Activated naive CD4-positive, alpha-beta T cell treated with anti-CD3 and anti-CD28 coated beads, Interleukin-2, amount 50 U/mL, for 72 hours (primary cell): ENCODE measurements at places on chromosomes 1 and 21. TPM values are rescaled to one million over a fixed set of nuclear protein-coding genes. Genes with fewer than 3 reads are reported as not detected.

DNA sequence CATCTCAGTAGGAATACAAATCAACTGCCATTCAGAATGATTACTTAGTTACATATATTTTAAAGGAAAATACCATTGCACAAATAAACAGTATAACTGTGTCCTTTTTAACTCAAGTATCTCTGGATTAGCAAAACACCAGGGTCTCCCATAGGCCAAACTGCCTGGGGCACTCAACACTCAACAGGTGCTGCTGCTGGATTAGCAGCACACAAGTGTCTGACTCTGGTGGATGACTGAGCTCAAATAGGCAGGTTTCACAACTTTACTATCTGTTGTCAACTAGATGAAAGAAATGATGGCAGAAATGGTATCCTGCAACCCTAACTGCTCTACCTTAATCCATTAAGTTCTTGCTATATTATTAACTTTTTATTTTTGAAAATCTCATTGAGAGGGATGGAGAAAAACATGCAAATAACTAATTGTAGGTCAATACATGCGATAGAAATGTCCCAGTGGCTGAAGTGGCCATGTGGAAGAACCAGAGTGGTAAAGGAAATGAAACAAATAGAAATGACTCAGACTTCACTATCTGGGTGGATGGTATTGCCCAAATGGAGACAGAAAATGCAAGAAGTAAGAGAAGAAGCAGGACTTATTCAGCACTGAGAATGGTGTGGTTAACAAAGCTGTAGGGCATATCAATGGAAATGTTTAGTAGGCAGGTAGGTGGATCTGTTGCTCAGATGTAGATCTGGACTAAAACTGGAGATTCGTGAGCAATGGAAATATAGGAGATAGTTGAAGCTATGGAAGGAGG, 90.8 kb upstream of the CCDC190 start:
- DNase-seq = no peak

GRCh38 chr1:14653461-14653960, 55.0 kb downstream of the KAZN start:
- no peak for DNase-seq

DNA sequence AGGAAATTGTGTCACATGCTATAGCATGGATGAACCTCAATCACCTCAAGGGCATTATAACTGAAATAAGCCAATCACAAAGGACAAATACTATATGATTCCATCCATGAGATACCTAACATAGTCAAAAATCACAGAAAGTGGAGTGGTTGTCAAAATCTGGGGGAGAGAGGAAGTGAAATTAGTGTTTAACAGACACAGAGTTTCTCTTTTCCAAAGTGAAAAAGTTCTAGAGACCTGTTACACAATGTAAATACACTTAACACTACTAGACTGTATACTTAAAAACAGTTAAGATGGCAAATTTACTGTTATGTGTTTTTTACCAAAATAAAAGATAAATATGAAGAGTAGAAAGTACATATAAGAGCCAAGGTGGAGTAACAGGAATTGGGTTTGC, 31.8 kb downstream of the ZNF644 start:
- no peak for DNase-seq

DNA sequence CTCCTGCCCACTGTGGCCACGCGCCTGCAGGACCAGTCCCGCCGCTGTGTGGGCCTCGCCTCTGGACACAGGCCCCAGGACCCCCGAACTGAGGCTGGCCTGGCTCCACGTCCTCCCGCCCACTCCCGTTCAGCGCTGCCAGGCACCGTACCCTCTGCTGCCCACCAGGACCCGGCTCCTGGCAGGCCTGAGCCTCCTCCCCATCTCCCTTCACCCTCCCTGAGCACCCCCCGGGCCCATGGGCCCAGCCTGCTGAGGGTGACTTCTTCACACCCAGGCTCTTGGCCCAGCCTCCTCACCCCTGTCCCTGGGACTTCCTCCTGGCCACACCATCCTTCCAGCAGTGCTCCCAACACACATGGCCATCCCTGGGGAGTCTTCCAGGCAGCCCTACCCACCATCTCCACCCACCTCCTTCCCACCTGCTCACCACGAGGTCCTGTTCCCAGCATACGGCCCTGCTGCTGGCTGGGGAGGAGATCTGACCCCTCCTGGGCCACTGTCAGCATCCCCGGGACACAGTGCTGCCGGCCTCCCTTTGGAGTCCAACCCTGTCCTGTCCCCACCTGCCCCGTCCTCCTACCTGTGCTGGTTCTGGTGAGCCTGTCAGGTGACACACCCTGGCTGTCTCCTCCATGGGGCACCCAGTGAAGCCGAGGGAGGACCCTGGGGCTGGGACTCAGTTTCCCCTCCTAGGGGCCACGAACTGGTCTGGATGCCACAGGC, 53.7 kb downstream of the SLX9 start:
- no peak for DNase-seq

DNA sequence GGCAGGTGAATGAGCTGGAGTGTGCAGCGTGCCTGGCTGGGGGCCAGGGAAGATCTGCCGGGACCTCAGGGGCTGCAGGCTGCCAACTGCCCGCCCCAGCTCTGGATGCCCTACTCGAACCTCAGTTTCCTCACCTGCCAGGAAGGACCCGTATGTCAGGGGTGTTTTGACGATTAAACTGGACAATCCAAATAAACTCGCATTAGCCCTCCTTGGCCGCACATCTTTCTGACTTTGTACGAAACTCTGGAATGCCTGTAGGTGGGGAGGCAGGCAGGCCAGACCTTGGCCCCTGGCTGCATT, 8.3 kb upstream of the ZNF669 start:
- DNase-seq = no peak

GRCh38 chr1:207274882-207275281, 46.6 kb upstream of the CD55 start:
- no peak for DNase-seq

GRCh38 chr1:179702946-179703539, 40.0 kb upstream of the FAM163A start:
- no peak for DNase-seq

- no peak for DNase-seq
Observed at GRCh38 chr1:221117548-221117951, 238.3 kb downstream of the HLX start.

DNA sequence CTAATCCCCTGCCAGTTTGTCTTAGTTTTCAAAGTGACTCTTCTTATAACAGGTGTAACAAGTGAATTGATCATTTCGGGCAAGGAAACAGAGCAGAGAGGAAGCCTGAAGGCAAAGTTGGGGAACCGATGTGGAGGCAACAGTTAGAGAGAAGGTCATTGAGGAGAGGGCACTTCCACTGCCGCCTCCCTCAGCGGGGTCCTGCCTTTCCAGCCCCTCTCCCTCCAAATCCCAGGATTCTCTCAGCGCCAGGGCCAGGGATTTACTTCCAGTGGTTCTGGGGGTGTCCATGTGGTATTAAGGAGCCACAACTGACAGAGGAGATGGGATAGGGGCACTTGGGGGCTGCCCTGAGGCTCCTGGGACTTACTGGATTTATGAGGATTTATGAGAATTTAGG, 39.7 kb upstream of the PDE9A start:
- DNase-seq = no peak

- DNase-seq = no peak
Observed at GRCh38 chr1:68542586-68542985, 45.7 kb upstream of the DEPDC1 start.

GRCh38 chr1:111887385-111887784, 102.1 kb downstream of the KCND3 start:
- DNase-seq = no peak

DNA sequence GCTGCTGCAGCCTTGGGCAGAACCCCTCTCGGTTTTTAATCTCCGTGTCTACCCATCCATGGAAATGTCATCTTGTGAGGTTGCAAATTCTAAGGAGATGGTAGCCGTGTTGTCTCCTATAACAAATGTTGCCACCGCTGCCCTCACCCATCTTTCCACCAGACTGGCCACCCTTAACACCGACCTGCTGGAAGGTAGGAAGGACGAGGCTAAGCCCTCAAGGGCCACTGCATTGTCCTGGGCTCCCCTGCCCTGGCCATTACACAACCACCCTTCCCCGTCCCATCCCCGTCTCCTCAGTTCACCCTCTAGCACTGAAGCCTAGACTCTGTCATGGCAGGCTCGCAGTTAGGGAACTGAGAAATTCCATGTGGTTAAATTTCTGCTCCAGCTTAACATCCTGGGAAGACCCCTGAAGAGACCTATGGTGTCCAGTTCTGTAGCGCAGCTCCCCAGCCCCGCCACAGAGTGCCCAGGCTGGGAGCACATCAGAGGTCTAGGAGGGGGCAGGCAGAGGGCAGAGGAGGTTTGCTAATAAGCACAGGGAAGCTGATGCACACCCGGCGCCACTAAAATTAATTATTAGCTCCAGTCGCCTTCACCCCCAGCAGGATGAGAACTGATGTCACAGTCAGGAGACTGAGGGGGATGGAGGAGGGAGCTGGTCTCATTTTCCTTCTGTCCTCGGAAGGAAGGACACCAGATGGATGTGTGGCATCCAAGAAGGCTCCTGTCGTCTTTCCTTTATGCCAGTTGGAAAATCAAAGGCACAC, 38.3 kb downstream of the STUM start:
- DNase-seq = no peak

GRCh38 chr1:166978821-166979220, 3.5 kb upstream of the ILDR2 start:
- DNase-seq = no peak

DNA sequence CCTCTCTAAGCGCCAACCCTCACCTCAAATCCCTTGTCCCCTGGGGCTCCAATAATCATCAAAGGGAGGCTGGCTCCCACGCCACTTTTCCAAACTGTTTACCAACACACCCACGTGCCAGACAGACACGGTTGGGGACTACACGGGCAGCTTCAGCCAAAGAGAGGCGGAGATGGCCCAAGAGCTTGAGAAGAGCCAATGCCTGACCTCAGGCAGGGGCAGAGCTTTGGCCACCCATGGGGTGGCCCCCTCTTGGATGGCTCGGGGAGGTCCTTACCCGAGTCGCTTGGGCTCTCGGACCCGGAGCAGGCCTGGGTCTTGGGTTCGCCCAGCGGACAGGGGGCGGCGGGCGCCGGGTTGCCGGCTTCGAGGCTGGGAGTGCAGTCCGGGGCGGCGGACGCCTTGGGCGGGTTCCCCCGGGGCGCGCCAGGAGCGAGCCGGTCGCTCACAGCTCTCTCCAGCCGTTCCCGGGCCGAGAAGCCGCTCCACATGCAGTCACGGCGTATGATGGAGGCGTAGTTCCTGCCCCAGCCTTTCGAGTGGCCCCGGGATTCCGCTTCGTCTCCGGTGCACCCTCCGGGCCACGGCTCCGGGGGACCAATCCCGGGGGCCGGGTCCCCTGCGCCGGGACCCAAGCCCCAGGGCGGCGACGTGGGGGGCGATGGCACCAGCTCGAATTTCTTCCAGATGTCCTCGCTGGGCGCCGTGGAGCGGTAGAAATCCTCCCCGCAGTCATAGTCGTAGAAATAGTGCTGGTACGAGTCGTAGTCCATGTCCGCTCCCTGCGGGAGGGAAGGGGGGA, 854 bp downstream of the MYCL start:
- peak; percentile 29 for DNase-seq

DNA sequence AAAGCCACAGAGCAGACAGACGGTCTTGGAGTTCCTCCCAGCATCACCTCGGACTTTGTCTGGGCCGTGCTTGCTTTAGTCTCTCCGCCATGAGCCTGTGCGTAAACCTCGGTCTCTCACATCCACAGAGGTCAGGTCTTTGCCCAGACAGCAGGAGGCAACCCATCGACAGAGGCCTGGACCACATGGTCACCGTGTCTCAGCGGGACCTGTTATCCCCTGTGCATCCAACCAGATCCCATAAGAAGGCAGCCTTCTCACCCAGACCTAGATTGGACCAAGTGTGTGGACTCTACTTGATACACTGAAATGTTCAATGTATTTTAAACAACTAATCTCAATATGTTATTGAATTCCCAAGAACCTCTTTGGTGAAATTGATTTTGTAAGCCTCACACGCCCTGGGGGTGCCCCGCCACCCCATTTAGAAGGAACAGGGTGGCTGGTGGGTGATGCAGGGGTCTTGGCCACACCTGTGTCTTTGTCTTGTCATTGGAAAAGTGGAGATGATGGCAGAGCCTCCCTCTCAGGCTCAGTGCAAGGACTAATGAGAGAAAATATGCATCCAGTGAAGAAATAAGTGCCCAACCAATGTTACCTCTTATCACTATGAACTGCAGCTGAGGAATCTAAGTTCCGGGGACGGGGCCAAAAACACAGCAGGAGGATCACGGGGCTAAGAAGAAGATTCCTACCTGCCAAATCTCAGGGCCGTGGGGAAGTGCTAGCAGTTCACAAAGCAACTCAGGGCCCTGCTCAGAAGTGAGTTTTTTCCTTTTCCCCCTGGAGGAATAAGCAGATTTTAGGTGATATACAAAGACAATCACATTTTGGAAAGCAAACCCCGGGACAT, 101.6 kb upstream of the BACE2 start:
- no peak for DNase-seq

DNA sequence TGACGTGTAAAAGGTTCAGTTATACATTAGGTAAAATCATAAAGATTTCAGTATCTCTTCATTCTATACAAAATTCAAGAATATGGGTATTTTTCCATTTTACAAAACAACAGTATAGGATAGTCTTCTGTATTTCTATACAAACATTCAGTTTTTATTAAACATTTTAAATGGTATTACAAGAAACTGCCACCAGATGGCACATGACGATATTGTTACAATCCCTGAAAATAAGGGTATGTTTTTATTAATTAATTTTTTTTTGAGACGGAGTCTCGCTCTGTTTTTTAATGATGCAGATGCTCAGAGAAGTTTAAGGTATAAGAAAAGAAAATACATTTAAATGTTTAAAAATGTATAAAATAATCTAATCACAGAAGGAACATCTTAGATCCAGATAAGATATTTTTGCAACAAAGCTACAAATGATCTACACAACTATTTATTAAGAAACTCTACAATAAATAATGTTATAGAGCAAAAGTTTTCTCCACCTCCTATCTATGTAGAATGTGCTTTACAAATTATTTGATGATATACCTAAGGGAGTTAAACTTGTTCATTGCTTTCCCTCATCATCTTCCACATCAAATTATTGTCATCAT, 23.5 kb upstream of the RSBN1 start:
- DNase-seq = no peak

DNA sequence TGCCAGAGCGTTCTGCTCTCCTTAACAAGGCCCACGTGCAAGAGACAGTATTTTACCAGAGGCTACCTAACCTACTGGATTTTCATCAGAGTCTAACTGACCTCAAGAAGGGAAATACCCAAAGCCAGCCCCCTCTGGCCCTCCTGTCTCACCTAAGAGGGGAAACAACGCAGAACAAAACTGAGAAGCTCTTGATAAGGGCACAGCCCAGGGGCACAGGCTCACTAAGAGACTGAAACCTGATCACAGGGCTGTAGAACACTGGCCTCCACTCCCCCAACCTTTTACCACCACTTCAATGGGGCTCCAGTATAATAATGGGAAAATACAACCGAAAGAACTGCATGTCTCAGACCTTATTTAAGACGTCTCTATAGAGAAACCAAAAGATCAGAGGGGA, 449.5 kb upstream of the CAMK1G start:
- no peak for DNase-seq

MYOG gene
- total RNA-seq = not detected

PHTF1 gene
- 24.5 TPM for total RNA-seq

DMBX1 gene
- 0.54 TPM for total RNA-seq

POGZ gene
- 104 TPM for total RNA-seq

KIAA1614 gene
- total RNA-seq = 0.05 TPM

ZBTB48 gene
- total RNA-seq = 22.8 TPM

POU3F1 gene
- total RNA-seq = not detected

CNR2 gene
- 0.05 TPM for total RNA-seq

LRRC39 gene
- 0.70 TPM for total RNA-seq
